Right cardiac atrium (tissue), 5 donors: ENCODE measurements at places on chromosomes 1 and 21. TPM values are rescaled to one million over a fixed set of nuclear protein-coding genes. Genes with fewer than 3 reads are reported as not detected.

DNA sequence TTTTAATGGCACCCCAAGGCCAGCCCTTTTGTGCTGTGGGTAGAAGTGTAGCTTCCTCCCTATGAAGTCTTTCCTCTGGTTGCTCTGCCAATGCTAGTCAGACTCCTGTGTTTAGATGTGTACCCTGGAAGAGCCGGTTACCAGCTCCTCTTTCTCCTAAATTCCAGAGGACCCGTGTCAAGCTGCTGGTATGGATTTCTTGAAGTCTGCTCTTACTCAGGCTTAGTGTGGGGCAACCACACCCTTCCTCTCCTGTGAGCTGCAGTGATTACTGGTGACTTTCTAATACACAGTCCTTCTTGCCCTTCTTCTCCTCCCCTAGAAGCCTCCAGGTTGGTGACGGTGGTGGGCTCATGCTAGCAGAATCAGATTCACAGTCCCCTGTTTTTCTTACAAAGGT is 74.1 kb upstream of the AKT3 start:
- no peak for DNase-seq

DNA sequence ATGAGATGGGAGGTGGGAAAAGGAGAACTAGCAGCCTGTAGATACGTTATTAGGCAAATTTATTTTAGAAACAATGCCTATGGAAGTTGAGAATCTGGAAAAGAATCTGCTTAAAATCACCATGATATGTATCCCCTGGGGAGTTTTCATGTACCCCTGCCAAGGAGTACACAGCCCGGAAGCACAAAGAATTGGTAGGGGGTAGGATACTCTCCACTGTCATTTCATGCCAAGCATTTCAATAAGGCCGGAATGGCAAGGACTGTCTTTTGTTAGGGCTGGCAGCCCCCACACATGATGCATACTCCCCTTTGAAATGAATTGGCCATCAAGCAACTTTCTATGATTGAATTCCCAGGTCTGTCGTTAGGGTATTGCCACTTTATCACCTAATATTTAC is 111.5 kb upstream of the APP start:
- DNase-seq = no peak

GRCh38 chr1:43834280-43835081 is 99.1 kb upstream of the ARTN start:
- no peak for DNase-seq

DNA sequence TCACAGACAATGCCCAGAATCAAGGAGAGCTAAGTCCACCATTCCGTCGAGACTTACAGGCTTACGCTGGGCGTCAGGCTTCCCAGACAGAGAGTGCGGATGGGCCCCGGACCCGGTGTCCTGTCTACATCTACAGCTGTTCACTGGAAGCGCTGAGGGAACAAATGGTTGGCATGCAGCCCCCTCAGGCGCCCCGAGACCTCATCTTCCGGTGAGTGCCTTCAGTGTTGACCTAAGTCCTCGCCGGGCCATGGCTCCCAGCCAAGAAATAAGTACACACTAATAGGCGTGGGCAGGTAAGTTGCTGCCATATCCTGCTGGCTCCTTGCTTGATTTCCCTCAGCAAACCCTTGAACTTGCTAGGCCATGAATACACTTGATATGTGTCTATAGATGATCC is 26.2 kb downstream of the HYI start:
- no peak for DNase-seq

- no peak for DNase-seq
These were observed 30.8 kb upstream of the GTF2B start for GRCh38 chr1:88922214-88922613.

DNA sequence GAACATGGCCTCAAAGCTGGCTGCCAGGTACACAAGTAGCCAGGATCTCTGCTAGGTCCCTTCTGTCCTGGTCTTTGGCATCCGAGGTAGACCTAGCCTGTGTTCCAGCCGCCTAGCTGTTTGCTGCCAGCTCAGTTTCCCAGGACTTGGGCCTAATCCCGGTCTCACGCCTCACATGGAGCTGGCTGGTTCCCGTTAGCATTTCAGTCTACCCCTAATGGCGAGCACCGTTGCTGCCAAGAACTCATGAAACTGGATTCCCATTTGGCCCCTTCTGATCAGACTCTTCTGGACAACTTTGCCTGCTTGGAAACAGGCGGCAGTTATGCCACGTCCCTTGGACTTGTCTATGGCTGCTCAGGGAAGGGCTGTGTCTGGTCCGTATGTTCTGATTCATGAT is 26.2 kb upstream of the HHAT start:
- peak; percentile 89 for DNase-seq

DNA sequence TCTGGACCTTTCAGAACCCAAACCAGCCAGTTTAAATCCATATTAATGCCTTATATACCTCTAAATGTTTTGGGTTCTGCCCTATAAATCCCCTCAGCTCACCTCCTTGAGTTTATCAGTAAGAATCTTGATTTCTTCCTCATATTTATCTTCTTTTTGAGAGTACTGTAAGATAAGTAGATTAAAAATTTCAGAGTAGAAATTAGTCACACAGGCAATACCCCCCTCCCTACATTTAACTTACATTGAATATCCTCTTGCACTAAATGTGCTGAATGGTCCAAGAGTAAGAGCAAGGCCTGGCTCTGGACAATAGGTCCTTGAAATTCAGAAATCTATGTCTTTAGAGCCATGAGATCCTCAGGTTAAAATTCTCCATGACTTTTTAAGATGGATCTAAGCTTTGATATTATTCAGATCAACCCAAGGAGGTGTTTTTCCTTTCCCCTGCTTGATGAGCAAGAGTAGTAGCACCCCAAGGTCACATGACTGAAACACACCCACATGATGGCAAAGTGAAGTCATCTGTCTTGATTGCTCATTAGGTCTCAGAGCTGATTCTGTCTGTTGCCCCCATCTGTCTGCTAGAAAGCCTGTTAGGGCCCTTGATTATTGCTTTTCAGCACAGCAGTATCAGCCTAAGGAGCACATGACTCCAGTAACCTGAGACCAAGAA is 15.8 kb upstream of the NUP210L start:
- DNase-seq = no peak

DNA sequence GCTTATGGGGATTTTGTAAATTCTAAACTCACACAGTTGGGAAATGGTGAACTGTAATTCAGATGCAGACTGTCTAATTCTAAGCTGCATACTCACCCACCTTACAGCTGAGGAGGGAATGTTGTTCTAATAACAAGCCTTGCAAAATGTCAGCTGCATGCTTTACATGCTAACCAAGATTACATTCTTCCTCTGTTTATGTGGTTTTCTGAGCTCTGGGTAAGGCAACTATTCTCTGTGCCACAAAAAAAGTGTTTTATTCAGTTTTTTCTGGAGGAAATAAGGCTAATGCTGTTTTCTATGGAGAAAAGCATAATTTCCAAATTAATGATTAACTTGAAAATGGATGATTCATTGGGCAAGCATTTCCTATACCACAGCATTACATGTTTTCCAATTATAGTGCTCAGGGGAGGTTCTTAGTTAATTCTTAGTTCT is 64.9 kb downstream of the RGS13 start:
- DNase-seq = no peak

- no peak for DNase-seq
These were observed 39.4 kb downstream of the DMRTB1 start for GRCh38 chr1:53498555-53499131.

- no peak for DNase-seq
These were observed 50.4 kb upstream of the STUM start for GRCh38 chr1:226497991-226498639.

- no peak for DNase-seq
These were observed 107.9 kb downstream of the SPSB1 start for GRCh38 chr1:9400425-9401079.

GRCh38 chr1:33468531-33468930 is 3.9 kb upstream of the ZSCAN20 start:
- DNase-seq = no peak

GRCh38 chr1:11858968-11859871 is 475 bp upstream of the NPPB start:
- peak; percentile 89 for DNase-seq

DNA sequence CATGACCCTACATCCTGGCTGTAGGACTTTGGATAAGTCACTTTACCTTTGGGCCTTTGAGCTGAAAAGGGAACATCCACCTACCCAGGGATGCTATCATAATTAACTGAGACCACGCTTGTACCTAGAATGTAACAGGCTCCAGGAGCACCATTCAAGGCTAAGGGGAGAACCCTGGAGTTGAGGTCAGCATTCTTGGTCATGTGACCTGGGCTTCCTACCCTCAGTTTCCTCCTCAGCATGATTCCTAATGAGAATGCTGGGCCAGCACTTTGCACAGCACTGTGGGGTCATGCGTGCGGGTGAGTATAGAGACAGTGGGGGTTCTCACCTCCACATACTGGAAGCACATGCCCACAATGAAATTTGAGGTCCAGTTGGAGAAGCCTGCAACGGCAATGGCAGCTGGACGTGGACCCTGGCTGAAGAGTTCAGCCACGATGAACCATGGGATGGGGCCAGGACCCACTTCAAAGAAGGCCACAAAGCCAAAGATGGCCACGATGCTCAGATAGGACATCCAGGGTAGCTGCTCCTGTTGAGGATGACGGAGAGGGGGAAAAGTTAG is 31.3 kb downstream of the SLC2A1 start:
- DNase-seq = no peak

DNA sequence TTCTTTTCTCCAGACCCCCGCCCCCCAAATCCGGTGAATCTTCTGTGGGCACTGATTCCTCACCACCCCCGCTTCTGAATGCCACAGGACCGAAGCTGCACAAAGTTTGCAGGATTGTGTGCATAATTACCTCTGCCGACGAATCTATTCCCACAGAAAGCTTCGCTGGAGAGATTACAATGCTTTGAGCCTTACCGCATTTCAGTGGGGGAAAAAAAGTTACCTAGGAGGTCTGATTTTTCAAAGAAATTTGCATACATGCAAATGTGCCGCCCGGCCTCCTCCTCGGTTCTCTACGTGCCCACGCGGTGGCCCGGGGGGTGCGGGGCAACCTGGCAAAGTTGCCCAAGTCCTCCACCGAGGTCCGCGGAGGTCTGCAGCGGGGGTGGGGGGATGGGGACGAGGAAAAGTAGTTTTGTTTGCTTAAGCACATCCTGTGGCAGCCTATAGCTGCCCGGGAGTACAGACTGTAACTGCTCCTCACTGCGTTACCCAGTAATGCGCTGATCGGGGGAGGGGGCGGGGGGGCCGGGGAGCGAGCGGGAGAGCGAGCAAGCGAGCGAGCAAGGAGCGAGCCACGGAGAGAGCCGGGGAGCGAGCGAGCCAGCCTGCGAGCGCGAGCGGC is 563 bp upstream of the NFIA start:
- DNase-seq = peak; percentile 51

- DNase-seq = peak; percentile 38
These were observed 4.6 kb downstream of the SMIM1 start for GRCh38 chr1:3777078-3777547.

- no peak for DNase-seq
These were observed 51.1 kb upstream of the CTTNBP2NL start for GRCh38 chr1:112344754-112345423.

GRCh38 chr1:31055501-31055900 is 10.0 kb downstream of the PUM1 start:
- no peak for DNase-seq

GRCh38 chr1:113197719-113198330 is 124.8 kb downstream of the LRIG2 start:
- DNase-seq = no peak

DNA sequence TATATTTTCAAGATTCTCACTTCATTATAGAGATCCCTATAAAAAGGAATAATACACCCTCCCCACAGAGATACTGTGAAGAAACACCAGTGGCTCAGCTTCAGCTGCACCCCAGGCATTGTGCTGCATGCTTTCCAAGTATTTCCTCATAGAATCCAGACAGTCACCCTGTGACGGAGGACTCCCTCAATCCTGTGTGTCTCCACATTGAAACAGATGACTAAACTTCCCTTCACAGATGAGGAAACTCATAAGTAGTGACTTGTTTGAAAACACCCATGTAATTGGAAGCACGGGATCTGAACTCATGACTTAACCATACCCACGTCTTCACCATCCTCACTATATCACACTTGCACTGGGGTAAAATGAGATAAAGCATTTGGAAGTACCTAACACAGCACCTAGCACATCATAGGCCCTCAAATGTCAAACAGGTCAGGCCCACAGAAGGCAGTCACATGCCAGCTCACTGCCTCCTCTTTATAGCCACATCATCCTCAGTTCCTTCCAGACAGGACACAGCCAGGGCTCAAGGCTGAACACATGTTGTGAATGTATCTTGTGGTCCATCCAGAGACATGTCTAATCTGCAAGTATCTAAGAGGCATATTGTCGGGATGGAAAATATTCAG is 55.2 kb downstream of the GPR161 start:
- DNase-seq = peak; percentile 34

DNA sequence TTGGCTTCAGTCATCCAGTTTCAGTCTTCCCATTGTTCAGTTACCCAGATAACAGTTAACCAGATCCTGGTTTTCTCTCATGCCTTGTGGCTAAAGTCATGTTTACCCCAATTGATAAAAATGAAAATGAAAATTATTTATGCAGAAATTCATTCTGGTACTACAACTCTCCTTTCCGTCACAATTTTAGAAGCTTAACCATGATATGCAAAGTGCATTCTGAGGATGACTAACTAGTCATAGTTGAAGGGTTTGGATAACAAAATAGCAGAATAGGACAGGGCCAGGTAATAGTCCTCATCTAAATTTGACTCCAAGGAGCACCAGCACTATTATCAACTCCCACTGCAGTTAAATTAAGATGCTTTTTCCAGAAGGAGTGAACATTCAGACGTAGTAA is 94.7 kb downstream of the NTMT2 start:
- no peak for DNase-seq

- no peak for DNase-seq
These were observed 74.3 kb upstream of the FAM3B start for GRCh38 chr21:41242238-41242829.

DNA sequence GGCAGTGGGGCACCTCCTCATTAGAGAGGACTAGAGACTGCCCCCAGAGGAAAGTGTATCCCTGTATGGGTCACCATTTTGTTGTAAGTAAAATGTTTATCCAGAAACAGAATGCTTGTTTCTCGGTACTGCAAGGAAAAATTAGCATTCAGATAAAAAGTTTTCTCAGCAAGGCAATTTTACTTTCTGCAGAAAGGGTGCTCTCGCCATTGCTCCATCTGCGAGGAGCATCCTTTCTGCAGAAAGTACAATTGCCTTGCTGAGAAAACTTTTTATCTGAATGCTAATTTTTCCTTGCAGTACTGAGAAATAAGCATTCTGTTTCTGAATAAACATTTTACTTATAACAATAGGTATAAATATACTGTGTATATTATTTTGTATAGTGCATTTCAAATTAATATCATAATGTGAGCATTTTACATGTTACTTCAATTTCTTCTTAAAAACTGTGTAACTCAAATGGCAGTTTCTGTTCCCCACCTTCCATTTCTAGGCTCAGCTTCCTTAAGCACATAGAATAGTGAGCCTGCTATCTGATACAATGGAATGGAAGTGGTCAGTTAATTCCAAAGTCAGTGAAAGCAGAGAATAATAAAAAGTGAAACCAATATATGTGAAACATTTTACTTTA is 76.5 kb upstream of the DESI2 start:
- no peak for DNase-seq

- peak; percentile 84 for DNase-seq
These were observed 2.8 kb downstream of the HES3 start for GRCh38 chr1:6246497-6247467.

The OR2AK2 gene
- total RNA-seq = not detected

The NBPF6 gene
- not detected for total RNA-seq

The OBSCN gene
- total RNA-seq = 177 TPM

The LMO4 gene
- 46.6 TPM for total RNA-seq

The TEX38 gene
- total RNA-seq = not detected

The RNU1-4 gene
- total RNA-seq = 6,377 TPM

The LIN28A gene
- total RNA-seq = not detected

The KRTAP19-3 gene
- not detected for total RNA-seq

The NR0B2 gene
- 4.2 TPM for total RNA-seq

The NBPF12 gene
- total RNA-seq = 4.8 TPM

The HTR1D gene
- total RNA-seq = not detected

The SMAP2 gene
- total RNA-seq = 10.9 TPM

The S100A16 gene
- total RNA-seq = 56.1 TPM
